ENCODE measurements at places on chromosomes 12 and 14. TPM values are rescaled to one million over a fixed set of nuclear protein-coding genes. Genes with fewer than 3 reads are reported as not detected.
A peak's percentile ranks its signal among the peaks of the same experiment; 100 is the strongest.

- peak; percentile 34 for DNase-seq
Observed at GRCh38 chr12:14774906-14775635, 28.2 kb downstream of the WBP11 start.

DNA sequence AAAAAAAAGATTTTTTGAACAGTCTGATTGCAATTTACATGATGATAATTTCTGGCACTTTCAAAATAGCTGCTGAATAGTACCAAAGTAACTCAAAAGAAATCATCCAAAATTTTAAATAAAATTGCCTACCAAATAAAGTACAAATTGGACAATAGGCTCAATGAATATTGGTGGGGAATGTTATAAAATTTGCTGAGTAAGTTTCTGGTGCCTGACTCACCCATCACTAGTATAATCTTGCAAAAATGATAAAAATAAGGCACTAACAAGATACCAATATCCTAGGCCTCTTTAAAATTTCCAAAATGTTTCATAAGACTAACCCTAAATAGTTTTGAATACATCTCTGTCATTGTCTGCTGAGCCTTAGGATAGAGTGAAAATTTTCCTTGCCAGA lies 145.3 kb upstream of the LRFN5 start:
- no peak for DNase-seq

DNA sequence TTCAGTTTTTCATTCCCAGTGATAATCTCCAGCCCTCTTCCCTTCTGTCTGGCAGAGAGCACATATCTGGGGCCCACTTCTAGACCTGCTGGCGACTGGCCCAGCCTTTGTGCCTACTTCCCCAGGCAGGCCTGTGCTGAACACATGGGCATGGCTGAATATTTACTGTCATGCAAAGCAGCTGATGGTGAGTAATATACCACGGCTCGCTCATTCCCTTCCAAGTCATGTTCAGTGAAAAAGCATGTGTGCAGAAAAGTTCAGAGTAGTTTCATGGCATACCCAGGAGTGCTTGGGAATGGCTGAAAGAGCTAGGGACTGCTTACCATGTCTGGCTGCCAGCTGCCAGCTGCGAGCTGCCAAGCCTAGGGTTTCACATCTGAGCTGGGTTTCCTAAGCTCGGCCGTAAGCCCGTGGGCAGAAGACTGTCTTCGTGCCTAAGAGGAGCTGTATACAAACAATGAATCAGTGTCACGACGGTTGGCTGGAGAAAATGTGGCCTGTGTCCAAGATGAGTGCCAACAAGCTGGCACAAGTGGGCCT lies 179.9 kb upstream of the PELI2 start:
- DNase-seq = no peak

- DNase-seq = no peak
Observed at GRCh38 chr12:41013881-41014642, 174.1 kb upstream of the PDZRN4 start.

The FOXM1 gene
- 1.8 TPM for total RNA-seq

- DNase-seq = no peak
Observed at GRCh38 chr14:89315493-89316470, 101.3 kb downstream of the FOXN3 start.

DNA sequence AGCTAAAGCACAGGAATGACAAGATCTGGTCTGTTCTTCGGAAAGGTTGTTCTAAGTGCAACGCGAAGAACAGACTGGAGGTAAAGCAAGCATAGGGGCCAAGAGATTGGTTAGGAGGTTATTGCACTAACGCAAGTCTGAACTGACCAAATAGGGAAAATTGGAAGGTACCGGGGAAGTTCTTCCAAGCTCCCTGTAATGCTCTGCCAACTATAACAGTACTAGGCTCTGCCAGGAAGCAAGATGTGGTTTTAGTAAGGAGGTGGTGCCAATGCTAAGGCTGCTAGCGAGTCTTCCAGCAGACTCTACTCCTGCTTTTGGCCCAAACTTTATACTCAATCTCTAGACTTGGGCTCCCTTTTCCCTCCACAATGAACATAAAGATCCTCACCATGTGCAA lies 138.6 kb downstream of the PAWR start:
- DNase-seq = no peak

GRCh38 chr12:118238888-118239287 lies 103.0 kb downstream of the PEBP1 start:
- no peak for DNase-seq

GRCh38 chr12:132141976-132142678 lies 2.0 kb downstream of the DDX51 start:
- DNase-seq = no peak

GRCh38 chr14:32043624-32044023 lies 33.5 kb upstream of the ARHGAP5 start:
- no peak for DNase-seq

- DNase-seq = no peak
Observed at GRCh38 chr14:29454026-29454693, 473.5 kb downstream of the PRKD1 start.

The APEX1 gene
- 215 TPM for total RNA-seq

DNA sequence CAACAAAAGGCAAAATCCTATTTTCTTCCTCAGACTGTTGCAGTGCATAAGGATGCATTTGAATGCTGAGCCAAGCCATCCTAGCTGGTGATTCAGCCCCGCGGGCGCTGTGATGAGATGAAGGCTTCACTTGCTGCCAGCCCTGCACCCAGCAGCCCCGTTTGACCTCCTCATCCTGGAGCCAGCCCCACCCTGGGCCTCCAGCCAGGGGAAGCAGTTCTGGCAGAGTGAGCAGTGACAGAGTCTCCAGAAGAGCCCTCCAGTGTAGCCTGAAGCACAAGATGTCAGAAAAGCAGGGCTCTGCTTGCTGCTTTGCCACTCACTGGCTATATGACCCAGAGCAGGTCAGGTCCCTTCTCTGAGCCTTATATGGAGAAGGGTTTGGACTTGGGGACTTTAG lies 96.2 kb upstream of the HSPB8 start:
- DNase-seq = no peak

DNA sequence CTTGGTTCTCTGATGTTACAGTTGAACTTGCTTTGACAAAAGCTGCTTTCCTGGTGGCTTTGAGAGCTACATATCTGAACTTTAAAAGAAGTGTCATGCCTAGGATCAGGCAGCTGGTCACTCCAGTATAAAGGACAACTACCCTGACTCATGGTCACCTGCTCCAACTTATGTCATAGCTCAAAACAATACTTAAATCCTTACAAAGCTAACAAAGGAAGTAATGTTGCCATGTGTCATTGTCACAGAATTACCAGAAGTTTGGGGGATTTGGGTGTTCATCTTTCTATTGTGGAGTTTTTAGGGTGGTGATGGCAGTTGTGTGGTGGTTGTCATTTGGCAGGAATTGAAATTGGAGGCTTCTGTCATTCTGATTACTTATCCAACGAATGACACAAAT lies 1.8 kb upstream of the TCP11L2 start:
- no peak for DNase-seq

DNA sequence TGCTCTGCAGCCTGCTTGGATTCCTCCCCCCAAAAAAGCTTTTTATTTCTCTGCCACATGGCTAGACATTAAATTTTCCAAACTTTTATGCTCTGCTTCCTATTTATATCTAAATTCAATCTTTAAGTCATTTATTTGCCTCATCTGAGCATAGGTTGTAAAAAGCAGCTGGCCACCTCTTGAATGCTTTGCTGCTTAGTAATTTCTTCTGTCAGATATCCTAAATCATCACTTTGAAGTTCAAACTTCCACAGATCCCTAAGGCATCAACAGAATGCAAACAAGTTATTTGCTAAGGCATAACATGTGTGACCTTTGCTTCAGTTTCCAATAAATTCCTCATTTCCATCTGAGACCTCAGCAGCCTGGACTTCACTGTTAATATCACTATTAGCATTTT lies 209.6 kb downstream of the FSCB start:
- no peak for DNase-seq

DNA sequence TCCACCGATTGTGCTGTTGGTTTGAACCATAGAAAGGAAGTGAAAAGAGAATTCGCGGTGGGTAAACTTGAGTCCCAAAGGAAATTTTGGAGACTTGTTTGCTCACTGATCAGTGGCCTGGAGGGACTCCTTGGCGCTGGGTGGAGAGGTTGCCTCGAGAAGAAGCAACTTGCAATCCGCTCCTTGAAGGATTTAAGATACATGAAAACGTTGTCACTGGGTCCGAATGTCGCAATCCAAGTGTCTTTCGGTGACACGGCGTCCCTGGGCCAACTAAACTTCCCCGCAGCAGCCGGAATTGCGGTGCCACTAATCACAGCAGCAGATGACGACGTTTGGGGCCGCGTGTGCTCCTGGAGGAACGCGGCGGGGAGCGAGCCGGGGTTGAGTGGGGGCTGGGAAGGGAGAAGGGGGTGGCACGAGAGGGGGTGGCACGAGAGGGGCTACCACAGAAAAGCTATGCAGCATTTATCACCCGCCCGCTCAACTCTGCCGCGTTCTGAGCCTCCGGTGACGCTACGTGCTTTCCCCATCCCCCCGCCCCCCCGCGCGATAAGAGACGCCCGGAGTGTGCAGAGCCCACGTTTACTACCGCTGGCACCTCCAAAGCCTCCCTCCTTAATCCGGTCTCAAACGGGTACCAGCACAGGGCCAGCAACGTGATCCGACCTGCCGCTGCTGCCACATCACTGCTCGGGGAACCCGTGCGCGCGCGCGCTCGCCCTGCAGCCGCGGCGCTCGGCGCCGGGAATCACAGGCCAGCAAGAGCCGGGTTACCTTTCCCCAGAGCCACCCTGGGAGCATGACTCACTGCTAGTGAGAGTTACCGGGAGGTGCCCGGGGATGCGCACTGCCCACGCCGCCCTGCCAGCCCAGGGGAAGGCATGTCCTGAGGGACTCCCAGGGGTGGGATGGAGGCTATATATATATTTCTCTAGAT lies 833 bp upstream of the BHLHE41 start:
- peak; percentile 69 for DNase-seq

The GPR84 gene
- not detected for total RNA-seq

GRCh38 chr14:103296987-103297386 lies 37.0 kb upstream of the EIF5 start:
- DNase-seq = no peak

GRCh38 chr12:66589095-66589494 lies 89.8 kb downstream of the GRIP1 start:
- DNase-seq = no peak

The INHBE gene
- 0.29 TPM for total RNA-seq

The FAM181A gene
- not detected for total RNA-seq

- DNase-seq = no peak
Observed at GRCh38 chr12:65308601-65309071, 30.2 kb downstream of the MSRB3 start.

- no peak for DNase-seq
Observed at GRCh38 chr14:51821822-51822221, 38.6 kb upstream of the GNG2 start.

GRCh38 chr14:77339407-77339806 lies 18.6 kb downstream of the GSTZ1 start:
- DNase-seq = no peak

The CBLN3 gene
- 61.1 TPM for total RNA-seq

GRCh38 chr12:76495556-76495955 lies 64.0 kb downstream of the OSBPL8 start:
- DNase-seq = no peak

- no peak for DNase-seq
Observed at GRCh38 chr12:51815571-51815970, 32.9 kb downstream of the FIGNL2 start.

DNA sequence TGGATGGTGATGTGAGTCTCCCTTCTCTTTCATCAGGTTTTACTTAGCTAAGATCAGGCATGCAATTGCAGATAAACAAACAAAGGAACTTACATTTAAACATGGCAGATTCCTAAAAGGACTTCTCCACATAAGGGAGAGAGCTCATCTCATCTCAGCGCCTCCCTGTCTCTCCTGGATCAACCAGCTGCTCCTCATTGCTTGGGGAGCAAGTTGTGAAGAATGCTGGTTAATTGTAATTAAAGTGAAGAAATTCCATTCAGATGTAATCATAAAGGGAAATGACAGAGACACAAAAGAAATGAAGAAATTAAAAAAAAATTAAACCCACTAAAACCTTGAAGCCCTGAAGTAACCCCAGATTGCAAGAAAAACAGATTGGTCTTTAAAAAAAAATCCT lies 104.4 kb upstream of the DIO2 start:
- no peak for DNase-seq

DNA sequence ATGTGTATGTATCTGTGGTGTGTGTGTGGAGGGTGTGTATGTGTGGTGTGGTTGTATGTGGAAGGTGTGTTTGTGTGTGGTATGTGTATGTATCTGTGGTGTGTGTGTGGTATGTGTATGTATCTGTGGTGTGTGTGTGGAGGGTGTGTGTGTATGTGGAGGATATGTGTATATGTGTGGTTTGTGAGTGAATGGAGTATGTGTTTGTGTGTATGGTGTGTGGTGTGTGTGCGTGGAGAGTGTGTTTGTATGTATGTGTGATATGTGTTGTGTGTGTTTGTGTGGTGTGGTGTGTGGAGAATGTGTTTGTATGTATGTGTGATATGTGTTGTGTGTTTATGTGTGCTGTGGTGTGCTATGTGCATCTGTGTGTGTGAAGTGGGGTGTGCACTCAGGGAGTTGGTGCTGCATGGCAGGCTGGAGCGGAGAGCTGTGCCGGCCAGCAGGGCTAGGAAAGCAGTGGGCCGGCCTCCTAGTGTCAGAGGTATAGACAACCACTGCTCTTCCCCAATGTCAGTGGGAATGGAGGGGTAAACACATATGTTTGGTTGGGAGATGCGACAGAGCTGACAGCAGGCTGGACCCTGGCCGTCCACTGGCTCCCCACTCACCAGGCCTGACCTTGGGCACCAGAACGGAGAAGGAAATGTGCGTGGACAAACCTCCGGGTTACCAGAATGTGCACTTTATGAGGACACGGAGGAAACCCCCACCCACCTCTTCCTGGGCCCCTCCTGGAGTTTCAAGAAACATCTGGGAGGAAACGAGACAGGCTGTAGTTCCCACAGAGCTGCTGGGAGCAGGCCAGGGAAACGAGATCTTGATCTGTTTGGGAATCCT lies 60.7 kb downstream of the CLMN start:
- DNase-seq = no peak

GRCh38 chr12:23540572-23540971 lies 408.9 kb downstream of the SOX5 start:
- no peak for DNase-seq

The MUCL1 gene
- total RNA-seq = not detected

The GARIN6 gene
- total RNA-seq = not detected

The LPAR5 gene
- total RNA-seq = 30.4 TPM

DNA sequence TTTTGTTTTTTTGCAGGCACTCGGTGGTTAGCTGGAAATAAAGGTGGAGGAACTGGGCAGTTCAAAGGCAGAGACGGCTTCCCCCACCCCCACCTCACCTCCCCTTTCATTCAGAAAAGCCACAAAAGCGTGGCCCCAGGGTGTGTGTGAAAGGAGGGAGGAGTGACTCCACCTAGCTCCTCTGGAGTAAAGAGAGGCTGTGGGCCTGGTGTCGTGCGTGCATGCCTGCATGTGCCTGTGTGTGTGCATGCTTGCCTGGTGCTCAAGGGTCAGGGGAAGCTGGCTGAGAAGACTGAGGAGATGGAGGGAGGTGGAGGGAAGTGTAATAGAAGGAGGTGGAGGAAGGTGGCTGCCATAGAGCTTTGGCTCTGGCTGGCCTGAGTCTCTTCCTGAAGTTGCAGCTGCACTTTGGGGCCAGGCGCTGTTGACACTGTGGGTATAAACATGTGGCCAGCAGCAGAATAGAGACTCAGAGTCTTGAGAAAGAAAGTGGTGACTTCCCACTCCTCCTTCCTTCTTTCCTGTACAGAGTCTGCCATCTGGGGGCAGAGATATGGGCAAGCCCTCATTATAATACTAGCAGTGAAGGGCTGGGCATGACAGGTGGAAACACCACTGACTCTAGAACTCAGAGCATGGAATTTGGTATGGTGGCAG lies 36.9 kb upstream of the SINHCAF start:
- DNase-seq = no peak

The IPO4 gene
- 80.3 TPM for total RNA-seq
